ENCODE measurements at places on chromosomes 5 and 9. TPM values are rescaled to one million over a fixed set of nuclear protein-coding genes. Genes with fewer than 3 reads are reported as not detected.

The ESM1 gene
- 0.27 TPM for total RNA-seq

The ADAMTSL1 gene
- total RNA-seq: 17.5 TPM

The MRPS30 gene
- total RNA-seq: 154 TPM

The RNF38 gene
- total RNA-seq: 50.4 TPM

The NOXA1 gene
- total RNA-seq: 1.5 TPM

The CERT1 gene
- total RNA-seq: 55.9 TPM

The GLRA1 gene
- 3.6 TPM for total RNA-seq

The ARAP3 gene
- total RNA-seq: 5.4 TPM

The FBLL1 gene
- total RNA-seq: 20.9 TPM

The HMGXB3 gene
- total RNA-seq: 32.7 TPM

The PIP5K1B gene
- total RNA-seq: 20.2 TPM

The PPP3R2 gene
- 0.45 TPM for total RNA-seq

The PCA3 gene
- total RNA-seq: 1.2 TPM

The TSPAN17 gene
- total RNA-seq: 33.7 TPM

The ADRA1B gene
- total RNA-seq: 0.54 TPM

The TRIM36 gene
- 68.9 TPM for total RNA-seq

The COL27A1 gene
- total RNA-seq: 15.5 TPM
